ENCODE measurements at places on chromosomes 6 and 20. TPM values are rescaled to one million over a fixed set of nuclear protein-coding genes. Genes with fewer than 3 reads are reported as not detected.
A peak's percentile ranks its signal among the peaks of the same experiment; 100 is the strongest.

Gene PRL
- polyA plus RNA-seq = not detected

- no peak for DNase-seq
Observed at GRCh38 chr20:25632940-25633790, 9.4 kb upstream of the NANP start.

Gene KIAA1755
- 5.8 TPM for polyA plus RNA-seq

- no peak for DNase-seq
Observed at GRCh38 chr6:99712519-99712918, 105.9 kb downstream of the PRDM13 start.

Gene LTA
- polyA plus RNA-seq = 0.07 TPM

Gene KCNB1
- polyA plus RNA-seq = 0.66 TPM

DNA sequence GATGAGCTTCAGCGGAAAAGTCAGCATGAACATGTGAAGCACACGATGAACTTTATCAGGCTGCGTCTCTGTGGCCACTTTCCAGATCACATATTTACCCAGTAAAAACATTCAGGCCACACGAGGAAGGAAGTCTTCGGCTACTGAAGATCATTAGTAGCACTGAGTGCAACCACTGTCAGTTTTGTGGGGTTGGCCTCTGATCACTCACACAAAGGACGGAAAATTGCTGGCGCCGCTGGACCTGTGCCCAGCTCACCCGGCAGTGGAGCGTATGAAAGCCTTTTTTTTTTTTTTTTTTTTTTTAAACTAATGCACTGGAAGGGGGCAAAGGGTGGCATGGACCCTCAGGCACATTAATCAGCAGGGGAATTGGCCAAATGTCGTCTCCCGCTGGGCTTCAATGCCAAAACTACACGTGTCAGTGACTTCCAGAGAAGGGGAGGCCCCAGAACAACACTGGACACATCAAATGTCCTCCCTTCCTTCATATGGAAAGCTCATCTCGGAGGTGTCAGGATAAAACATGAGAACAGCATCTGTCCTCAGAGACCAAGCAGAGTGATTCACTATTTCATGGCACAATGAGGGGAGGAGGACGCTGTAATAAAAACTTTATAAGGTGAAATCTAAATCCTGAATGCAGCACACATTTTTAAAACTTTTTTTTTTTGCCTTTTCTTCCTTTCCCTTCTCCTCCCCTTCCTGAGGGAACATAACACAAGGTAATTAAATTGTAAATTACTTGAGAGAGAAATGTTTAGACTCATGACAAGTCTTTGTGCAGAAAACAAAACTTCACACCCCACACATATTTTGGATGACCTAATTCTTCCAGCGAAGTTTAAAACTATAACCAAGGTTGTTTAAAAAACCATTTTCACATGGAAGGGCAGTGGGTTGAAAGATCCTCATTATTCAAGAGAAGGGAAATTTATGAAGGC lies 223.4 kb downstream of the FOXC1 start:
- DNase-seq = peak; percentile 86

DNA sequence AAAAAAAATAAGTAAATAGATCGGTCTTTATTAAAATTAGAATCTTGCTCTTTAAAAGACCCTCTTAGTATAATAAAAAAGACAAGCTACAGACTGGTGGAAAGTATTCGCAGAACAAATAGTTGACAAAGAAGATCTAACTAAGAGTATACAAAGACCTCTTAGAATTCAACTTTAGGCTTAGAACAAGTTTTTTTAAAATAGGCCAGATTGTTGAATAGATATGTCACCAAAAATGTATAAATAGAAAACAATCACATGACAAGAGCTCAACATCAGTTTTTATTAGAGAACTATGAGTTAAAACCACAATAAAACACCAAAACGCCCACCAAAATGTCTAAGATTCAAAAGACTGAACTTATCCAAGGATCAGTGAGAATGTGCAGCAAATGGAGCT lies 632.7 kb upstream of the PTCHD4 start:
- DNase-seq = no peak

Gene CASP8AP2
- polyA plus RNA-seq = 5.0 TPM

Gene RBM24
- 177 TPM for polyA plus RNA-seq

GRCh38 chr20:22404419-22405170 lies 179.8 kb downstream of the FOXA2 start:
- no peak for DNase-seq

GRCh38 chr6:36443471-36444428 lies 950 bp downstream of the KCTD20 start:
- peak; percentile 54 for DNase-seq

GRCh38 chr20:5195655-5196054 lies 68.8 kb downstream of the CDS2 start:
- no peak for DNase-seq

GRCh38 chr6:167956983-167957492 lies 40.4 kb upstream of the KIF25 start:
- DNase-seq = no peak

Gene MYMX
- polyA plus RNA-seq = 0.88 TPM

- DNase-seq = no peak
Observed at GRCh38 chr6:73857341-73857890, 161.4 kb downstream of the CD109 start.

Gene UNC5CL
- 0.68 TPM for polyA plus RNA-seq

Gene GNAS-AS1
- polyA plus RNA-seq = 0.32 TPM

GRCh38 chr20:11248687-11249638 lies 575.2 kb upstream of the JAG1 start:
- DNase-seq = no peak

DNA sequence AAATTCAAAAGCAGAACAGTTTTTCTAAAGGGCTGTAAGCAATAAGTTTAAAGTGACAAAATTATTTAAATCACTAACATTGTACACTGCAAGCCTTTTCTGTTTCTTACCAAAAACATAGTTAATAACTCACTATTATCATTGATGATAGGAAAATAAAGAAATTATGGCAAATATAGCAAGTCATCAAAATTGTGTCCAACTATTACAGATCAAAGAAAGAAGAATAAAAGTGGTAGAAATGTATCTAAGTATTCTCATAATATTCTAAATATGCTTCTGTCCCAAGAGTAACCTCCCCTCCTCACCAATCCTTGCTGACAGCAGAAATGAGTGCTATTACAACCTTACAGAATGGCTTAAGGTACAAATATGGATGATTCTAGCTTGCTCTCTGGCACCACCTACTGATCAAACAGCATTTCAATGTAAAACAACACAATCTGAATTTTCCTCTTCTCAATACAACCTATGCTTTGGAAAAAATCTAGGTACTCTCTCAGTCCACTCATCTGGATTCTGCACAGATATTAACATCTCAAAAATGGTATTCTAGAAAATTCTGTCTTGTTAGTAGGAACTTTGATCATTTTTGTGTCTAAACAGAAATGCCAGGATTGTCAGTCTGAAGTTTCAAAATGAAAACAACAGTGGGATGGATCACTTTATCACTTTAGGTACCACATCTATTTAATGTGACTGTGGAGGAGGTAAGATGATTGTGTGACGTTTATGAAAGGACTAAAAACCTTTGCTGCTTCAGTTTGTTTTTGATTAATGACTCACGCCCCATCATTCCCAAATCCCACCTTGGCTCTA lies 40.9 kb downstream of the ZFP64 start:
- DNase-seq = no peak

DNA sequence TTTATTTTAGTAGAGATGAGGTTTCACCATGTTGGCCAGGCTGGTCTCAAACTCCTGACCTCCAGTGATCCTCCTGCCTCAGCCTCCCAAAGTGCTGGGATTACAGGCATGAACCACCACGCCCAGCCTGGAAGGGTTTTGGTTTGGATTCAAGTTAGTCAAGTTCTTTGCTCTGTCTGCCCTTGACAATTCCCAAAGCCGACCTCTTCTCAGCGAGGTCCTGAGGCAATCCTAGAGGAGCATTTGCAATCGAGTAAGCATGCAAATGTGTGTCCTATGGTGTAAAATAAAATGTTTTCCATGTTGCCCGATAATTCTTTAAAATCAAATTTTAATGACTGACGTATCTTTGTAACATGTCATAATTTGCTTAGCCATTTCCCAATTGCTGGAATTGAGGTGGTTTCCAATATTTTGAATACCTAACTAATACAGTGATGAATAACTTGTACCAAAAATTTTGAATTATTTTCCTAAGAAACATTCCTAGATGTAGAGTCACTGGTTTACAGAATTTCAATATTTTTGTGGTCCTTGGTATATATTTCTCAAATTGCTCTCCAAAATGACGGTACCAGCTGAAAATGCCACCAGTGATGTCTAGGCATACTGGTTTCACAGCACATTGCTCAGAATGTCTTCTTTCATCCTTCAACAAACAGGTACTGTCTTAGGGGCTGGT lies 38.7 kb downstream of the GTF2H5 start:
- DNase-seq = no peak

- DNase-seq = no peak
Observed at GRCh38 chr6:45222380-45222779, 105.8 kb upstream of the RUNX2 start.

Gene RNF39
- not detected for polyA plus RNA-seq

DNA sequence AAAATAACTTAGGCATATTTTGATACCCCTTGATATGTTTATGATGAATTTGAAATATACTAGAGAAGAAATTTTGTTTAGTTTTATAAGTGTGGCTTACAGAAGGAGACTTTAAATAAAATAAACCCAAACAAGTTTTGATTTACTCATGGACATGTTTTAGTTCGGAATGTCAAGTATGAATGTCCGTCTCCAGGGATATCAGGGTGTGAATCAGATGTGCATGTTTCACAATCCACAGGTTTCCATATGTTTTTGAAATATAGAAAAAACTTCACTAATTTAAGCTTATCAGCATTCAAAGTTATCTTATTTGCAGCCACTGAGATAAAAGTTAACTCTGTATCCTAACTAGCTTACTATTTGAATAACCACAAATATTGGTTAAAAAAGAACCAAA lies 51.5 kb downstream of the PLCB1 start:
- DNase-seq = no peak

- no peak for DNase-seq
Observed at GRCh38 chr6:112683926-112684325, 336.8 kb downstream of the RFPL4B start.

- DNase-seq = no peak
Observed at GRCh38 chr6:133544419-133544818, 303.3 kb downstream of the EYA4 start.

DNA sequence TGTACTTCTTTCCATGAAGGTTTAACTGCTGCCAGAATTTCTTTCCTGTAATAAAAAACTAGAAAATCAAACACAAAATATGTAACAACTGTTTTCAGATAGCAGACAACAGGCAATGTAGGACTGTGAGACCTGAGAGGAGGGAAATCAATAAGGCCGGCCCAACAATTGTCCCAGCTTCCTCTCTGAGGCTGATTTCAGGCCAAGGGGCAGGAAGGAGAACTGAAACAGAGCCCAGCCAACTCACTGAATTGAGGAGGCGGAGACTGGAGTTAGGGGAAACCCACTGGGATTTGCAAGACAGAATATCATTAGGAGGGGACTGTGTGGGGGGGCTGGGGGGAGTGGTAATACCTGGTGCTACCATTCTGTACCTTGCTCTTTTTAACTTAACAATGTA lies 42.2 kb downstream of the FLRT3 start:
- no peak for DNase-seq

Gene OR2H2
- polyA plus RNA-seq = not detected

Gene RAET1E
- polyA plus RNA-seq = 0.41 TPM

Gene CCN2
- polyA plus RNA-seq = 134 TPM

DNA sequence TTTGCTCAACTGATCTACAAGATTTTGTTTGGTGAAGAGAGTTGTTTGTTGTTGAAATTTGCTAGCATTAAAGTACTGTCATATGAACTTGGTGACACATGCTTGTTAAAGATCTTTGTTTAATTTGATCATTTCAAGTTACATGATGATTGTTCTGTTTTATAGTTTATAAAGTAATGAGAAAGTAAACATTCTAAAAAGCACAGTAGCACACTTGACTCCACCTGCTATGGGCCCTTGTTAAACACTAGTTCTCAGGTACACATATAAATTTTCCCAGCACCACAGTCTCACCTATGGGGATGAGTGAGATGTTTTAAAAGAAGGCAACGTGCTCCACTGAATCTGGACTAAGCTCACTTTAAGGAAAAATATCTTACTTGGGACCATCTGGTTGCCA lies 14.1 kb downstream of the MCHR2 start:
- DNase-seq = no peak

Gene AGER
- polyA plus RNA-seq = 1.6 TPM

DNA sequence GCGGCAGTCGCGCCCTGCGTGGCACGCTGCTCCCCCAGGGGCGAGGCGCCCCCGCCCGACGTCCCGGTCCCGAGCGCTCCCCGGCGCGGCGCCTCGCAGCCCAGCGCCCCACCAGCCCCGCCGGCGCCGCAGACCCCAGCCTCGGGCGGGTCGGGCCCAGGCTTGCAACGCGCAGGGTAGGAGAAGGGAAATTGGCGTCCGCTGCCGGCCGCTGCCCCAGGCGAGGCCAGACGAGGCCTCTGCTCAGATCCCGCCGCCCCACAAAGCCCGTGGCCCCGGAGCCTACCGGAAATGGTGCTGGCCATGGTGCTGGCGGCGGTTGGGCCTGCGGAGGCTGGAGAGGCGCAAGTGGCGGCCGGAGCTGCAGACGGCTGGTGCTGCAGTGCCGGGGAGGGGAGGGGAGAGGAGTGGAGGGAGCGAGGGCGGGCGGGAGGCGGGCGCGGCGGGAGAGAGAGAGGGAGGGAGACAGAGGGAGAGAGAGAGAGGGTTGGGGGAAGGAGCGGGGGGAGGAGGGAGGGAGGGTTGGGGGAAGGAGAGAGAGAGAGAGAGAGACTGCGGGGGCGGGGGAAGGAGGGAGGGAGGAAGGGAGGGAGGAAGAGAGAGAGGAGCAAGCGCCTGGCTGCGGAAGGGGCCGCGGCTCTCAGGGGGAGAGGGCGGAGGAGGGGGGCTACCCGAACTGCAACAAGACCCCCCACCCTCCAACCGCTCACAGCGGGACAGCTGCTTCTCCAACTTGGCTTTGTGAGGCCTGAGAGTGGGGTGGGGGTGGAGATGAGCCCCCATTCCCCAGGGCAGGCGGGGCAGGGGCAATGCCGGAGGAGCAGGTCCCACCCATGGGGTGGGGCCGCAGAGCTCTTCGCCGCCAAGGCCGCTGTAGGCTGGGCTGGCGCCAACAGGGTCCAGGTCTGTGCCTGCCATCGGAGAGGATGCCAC lies at the start of gene STMN3:
TSS of gene STMN3 (minus strand) at position 384 of the 933 bp plus-strand sequence. CDS start at position 305, 79 bp downstream.
- peak; percentile 87 for DNase-seq
